Activated T-helper 1 cell treated with anti-CD3 and anti-CD28 coated beads, Interleukin-2, amount 50 U/mL, for 16 hours (primary cell): ENCODE measurements at places on chromosomes 1 and 21.
A peak's percentile ranks its signal among the peaks of the same experiment; 100 is the strongest.

- DNase-seq, result no peak
Measured at GRCh38 chr1:58576727-58577653, at the start of gene TACSTD2. Gene TACSTD2 (minus strand): TSS chr1:58577252. CDS start chr1:58577156, 96 bp downstream.

DNA sequence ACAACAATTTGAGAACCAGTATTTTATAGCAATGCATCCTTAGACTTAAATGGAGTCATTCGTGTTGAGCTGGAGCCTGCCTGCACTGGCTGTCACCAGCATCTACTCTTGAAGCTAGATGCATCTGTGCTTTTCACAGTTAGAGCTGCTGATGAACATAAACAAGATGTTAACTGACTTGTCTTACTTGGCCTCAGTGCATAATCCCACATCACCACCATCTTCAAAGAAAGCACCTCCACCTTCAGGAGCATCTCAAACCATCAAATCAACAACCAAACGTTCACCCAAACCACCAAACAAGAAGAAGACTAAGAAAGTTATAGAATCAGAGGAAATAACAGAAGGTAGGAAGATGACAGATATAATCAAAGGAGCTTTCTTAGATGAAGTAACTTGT lies 71.1 kb downstream of the TPR start:
- no peak for DNase-seq

DNA sequence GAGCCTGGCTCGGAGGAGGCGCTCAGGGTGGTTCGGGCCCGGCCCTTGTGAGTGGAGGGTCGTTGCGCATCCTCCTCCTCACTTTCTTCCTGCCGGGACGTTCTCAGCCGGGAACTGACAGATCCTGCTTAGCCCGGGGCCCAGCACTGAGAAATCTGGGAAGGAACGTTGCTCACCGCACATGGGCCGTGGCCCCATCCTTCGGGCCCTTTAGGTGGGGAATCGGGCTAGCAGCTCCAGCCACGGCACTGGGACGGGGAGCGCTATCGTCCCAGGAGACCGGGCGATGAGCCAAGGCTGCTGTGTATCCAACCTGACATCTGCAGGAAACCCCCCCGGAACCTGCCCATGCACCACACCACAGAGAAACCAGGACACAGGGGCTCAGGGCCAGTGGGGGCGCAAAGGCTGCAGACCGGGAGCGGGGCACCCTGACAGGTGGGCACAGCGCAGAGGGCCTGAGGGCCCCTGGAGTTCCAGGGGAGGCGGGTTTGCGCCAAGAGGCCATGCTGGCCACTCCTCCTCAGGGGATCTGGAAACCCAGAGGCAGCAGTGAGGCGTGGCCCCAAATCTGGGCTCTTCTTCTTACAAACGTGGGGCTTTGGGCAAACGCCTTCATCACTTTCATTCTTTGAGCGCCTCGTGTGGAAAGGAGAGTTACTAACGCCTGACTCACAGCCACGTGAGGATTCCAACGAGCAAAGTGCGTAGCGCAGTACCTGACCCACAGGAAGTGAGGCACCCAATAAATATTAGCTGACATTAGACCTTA lies at the start of gene SH2D5:
TSS of gene SH2D5 (minus strand) at position 116 of the 772 bp plus-strand sequence. CDS start 4,659 bp downstream, outside the sequence.
- peak; percentile 44 for DNase-seq

DNA sequence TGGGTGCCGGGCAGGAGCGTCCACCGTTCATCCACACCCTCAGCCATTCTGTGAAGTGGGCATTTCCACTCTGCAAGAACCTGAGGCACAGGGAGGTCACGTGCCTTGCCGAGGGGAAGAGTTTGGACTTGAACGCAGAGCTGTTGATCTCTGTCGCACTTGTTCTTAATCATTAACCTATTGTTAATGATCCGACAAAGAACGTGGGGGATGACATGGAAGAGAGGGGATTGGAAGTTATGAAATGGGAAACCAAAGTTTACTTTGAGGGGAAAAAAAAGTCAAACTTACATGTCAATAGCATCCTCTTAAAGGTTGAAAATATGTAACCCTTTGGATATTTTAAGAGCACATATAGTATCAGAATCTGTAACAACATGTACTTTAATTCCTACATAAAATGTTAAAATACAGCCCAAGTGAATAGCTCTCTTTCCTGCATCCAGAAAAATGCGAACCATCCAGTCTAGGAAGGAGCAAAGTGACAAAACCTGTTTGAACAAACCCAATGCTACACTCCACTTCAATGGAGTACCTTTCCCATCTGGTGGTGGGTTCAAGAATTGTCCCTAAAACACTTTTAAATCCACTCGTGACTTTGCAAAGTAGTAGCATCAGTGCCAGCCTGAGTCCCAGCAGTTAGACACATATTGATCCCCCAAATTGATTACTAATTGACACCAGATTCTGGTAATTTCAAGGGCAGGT lies 75.5 kb downstream of the SETD4 start:
- no peak for DNase-seq

DNA sequence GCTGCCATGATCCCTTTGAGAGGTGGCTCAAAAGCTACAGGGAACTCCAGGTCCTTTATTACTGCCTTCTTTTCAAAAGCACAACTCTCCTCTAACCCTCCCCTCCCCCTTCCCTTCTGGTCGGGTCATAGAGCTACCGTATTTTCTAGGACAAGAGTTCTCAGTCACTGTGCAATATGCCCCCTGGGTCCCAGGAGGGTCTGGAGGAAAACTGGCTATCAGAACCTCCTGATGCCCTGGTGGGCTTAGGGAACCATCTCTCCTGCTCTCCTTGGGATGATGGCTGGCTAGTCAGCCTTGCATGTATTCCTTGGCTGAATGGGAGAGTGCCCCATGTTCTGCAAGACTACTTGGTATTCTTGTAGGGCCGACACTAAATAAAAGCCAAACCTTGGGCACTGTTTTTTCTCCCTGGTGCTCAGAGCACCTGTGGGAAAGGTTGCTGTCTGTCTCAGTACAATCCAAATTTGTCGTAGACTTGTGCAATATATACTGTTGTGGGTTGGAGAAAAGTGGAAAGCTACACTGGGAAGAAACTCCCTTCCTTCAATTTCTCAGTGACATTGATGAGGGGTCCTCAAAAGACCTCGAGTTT lies 3.1 kb downstream of the BTG2 start:
- DNase-seq, result no peak

- no peak for DNase-seq
Measured at GRCh38 chr1:49225464-49225863, 448.8 kb upstream of the BEND5 start.

DNA sequence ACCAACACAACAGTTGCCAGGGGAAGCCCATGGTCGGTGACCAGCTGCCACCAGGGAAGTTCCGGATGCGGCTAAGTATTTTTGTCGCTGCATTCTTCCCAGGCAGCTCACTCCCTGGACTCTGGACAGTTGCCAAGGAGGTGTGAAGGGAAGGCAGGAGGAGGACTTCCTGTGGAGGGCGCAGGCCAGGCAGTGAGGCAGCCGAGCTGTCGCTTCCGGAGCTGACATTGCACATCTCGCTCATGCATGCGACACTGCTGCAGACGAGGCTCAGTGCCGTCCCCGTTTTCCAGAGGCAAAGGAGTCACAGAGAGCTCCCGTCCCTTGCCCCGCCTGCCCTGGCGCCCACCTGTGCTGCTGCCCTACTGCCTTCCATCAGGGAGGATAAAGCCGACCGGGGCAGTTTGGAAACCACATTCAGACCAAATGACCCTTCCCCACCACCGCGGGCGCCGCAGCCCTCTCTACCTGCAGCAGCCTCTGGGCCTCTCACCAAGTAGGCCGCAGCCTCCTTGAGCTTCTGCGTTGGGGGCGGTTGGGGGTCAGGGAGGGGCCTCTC lies 81.4 kb downstream of the NENF start:
- no peak for DNase-seq
